ENCODE measurements at places on chromosomes 2 and 18. TPM values are rescaled to one million over a fixed set of nuclear protein-coding genes. Genes with fewer than 3 reads are reported as not detected.

DNA sequence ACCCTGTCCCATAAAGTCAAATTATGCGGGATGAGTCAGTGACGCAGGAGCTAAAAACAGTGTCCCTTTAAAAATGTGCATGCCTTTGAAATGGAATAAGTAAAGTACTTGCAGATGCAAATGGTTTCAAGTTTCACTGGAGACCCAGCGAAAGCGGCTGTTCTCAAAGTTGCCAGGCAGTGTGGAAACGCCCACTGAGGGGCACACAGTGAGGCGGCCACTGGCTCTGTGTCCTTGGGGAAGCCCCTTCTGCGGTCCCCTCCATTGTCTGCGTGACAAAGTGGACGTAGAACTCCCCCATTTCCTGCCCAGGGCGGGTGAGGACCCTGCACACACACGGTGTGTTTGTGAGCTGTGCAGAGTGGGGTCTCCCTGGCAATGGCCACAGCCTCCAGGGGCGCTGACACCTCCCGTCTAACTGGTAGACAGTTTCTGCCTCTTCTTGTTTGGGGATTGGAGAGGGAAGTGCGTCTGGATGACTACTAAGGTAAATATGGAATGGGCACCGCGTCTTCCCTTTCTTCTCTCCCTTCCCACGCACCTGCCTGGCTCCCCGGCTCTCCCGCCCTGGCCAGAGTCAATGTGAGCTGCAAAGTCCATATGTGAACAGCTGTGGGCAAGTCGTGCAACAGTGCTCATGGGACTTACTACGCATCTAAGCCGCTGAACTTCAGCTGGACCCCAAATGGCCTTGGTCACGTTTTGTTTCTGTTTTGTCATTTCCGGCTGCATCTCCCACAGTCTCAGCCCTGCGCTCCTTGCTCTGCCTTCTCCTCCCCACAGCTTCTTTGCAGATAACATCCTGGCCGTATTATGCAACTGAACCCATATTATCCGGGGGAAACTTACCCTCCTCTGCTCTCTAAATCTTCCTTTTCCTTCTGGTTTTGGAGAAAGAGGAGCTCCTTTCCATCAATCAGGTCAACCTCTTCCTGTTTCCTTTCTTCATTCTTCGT lies 33.7 kb upstream of the ZNF516 start:
- DNase-seq = no peak

DNA sequence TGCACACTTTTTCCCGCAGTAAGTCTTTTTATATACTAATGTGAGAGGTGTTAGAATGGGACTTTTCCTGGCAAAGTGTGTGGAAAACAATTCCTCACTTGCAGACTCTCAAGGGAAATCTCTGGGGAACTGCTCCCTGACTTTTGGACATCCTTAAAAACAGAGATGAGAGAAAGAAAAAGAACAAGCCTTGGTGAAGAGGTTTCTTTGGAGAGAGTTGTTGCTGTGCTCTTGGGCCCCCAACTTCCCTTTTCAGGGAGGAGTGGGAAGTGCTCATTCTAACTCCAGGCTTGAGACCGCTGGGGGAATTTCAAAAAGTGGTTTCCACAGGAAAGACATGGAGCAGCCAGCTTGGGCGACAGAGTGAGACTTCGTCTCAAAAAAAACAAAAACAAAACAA lies 142.6 kb upstream of the SPRED2 start:
- peak; percentile 44 for DNase-seq

- DNase-seq = no peak
Measured at GRCh38 chr18:24362757-24363156, 34.9 kb downstream of the OSBPL1A start.

Gene C1QL2
- total RNA-seq = not detected
